ENCODE measurements at places on chromosomes 7 and 10.

DNA sequence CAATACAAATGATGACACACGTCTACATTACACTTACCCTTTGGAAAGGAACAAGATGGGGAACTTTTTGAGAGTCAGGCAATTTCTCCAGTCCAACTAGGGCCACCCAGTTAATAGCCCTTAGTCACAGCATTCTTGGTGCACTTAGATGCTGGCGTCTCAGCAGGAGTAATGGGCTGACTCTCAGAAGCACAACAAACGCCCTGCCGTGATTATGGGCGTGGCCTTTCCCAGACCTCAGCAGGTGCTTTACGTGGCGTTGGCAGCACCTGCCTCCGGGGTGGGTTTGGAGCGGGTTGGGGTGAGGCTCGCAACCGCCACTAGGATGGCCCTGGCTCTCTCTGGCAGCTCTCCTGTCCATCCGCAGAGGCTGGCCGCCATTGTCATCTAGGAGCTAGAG, 147.6 kb upstream of the SHH start:
- no peak for DNase-seq

GRCh38 chr7:64656489-64656888, 9.4 kb upstream of the ZNF107 start:
- no peak for DNase-seq

GRCh38 chr10:12750526-12751201, 250.8 kb downstream of the CCDC3 start:
- no peak for DNase-seq

GRCh38 chr10:87771871-87772500, 46.0 kb downstream of the ATAD1 start:
- DNase-seq: no peak

GRCh38 chr7:23938937-23939552, 229.0 kb downstream of the STK31 start:
- DNase-seq: no peak

GRCh38 chr7:3013975-3014792, 29.5 kb downstream of the CARD11 start:
- DNase-seq: no peak

DNA sequence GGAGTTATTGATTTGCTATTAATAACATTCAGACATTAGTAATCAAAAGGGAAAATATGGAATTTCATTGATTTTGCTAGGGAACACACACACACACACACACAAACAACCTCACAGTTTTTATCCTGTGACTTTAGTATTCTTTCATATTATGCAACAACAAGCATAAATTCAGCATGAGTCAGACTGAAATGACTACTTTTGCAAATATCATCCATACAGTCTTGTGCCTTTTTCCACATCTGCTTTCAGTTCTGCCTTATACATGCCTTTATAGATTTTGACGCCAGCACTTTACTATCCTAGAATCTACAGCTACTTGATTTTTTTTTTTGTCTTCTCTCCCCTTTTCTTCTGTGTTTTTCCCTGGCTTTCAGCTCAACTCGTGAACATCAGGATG, 975.8 kb upstream of the LRRTM3 start:
- no peak for DNase-seq

- DNase-seq: no peak
Measured at GRCh38 chr10:79155301-79156081, 86.7 kb downstream of the ZMIZ1 start.

DNA sequence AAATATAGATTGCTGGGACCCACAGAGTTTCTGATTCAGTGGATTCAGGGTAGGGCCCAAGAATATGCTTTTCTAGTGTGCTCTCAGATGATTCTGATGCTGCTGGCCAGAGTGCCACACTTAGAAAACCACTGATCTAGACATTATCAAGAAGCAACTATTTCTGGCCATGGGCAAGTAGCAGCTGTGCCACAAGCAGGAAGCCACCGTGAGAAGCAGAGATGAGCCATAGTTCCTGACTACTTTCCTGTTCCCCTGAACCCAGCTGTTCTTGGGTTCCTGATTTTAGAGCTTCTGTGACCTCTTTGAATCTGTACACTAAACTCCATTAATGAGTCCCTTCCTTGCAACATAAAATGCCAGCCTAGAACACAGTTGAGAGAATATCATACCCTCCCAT, 38.1 kb upstream of the PIK3AP1 start:
- DNase-seq: no peak

- DNase-seq: no peak
Measured at GRCh38 chr10:71274901-71275796, 43.9 kb upstream of the SLC29A3 start.

DNA sequence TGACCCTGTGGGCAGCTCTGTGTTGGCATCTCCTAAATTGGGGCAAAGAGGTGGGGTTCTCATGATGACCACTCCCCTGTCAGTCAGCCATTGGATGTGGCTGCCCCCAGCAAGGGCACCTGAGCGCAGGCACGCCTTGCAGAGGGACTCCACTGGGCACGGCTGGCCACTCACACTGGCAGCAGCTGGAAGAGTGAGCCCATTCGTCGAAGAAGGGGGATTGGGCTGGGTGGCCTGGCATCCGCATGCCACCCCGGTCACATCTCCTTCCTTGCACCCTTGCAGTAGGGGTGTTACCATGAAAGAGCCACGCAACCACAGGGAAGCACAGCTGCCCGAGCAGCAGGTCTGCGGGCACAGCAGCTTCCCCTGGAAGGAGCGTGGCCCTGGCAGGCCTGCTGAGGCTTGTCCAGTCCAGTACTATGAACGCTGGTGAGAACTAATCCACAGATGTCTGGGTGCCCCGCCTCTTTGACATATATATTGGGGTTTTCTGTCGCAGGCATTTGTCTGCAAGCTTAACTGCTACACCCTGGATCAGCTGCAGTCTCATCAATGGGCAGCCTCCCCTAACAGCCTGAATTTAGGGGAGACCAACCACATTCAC, 25.7 kb upstream of the GRB10 start:
- no peak for DNase-seq

DNA sequence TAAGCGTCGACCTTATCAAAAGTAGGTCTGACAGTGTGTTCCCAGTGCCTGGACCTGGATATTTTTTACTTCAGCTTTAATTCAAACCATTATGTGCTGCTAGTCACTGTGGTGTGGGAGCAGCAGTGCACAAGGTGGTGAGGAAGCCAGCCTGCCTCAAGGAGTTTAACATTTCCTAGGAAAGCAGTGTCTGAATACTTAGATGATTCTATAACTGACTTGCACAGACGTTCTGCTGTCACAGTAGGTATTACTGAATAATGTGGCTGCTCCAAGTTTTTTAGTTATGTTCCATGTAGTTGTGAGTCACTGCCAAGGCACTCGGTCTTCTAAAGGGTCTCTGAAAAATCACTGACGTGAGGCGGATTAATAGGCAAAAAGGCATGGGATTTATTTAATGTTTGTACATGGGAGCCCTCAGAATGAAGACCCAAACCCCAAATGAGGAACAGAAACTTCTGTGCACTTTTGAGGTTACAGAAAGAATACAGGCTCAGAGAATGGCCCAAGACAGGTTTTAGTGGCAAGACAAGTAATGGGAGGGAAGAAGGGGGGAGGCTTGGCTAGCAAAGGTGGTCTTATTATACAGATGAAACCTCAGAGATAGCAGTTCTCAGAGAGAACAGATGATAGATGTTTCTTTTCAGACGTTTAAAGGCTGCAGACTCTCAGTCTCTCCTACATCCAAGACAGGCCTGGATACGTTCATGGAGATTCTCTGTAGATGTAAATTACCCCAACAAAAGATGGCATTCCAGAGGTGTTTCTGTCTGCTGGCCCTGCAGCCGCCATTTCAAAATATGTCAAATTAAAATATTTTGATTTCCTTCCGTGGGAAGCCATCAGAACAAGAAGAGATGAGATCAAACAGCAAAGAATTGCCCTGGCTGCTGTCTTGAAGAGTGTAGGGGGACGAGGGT, 209.3 kb downstream of the SDK1 start:
- DNase-seq: no peak

GRCh38 chr7:157544226-157544625, 207.4 kb downstream of the DNAJB6 start:
- no peak for DNase-seq

DNA sequence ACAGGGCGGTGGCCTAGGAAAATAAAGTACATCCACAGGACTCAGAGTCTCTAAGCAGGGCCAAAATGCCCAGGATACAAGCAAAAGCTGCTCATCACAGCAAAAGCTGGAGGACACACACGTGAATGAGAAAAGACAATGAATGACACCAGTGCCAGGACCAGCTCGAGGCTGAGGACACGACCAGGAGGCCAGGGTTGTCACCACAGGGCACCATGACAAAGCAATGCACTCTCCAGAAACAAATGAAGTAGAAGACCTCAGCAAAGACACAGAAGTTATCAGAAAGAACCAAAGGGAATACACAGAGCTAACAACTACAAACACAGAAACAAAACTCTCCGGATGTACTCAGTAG, 92.1 kb downstream of the FOXL3 start:
- DNase-seq: no peak

DNA sequence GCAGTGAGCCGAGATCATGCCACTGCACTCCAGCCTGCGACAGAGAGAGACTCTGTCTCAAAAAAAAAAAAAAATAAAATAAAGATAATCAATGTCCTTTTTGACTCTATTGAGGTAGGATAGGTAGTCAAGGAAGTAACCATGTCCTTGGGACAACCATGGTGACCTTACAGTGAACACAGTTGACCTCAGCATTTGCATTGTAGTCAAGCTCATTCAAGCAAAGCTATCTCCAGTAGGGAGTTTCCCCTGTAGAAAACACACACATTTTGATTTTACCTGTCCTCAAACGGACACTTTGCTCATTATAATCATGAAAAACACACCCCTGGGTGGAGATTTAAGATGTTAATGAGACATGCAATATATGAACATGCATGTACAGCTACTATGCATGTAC, 171.7 kb downstream of the KIF20B start:
- DNase-seq: no peak

DNA sequence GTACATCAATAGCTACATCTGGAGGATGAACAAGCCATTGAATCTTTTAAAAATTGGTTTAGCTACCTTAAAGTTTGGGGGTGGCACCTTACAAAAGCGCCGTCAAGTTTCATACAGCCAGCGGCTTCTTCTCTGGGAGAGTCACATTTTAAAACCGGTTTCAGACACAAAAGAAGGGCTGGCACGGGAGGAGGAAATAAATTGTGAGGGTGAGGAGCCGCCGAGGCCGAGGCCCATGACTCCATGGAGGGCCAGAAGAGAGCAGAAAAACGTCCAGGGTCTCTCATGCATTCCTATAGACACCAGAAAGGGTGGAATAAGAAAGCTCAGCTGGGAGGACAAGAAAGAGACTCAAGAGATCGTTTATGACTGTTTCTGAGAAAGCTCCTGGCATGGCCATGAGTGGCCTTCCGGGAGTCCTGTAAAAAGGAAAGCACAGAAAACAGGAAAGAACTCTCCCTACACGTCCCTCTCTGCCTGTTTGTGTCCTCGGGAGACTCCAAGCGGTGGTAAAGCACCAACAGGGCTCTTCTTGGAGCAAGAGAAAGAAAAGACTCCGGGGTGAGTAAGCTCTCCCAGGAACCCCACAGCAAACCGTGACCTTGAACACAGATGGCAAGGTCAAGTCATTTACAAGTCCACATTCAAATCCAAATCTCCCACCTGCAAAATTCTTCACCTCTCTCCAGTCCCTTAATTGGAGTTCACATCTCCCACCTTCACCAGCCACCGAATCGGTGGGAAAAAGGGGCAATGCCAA, 1.8 kb downstream of the FRAT2 start:
- DNase-seq: no peak

- no peak for DNase-seq
Measured at GRCh38 chr10:98910048-98910447, 325.6 kb downstream of the HPSE2 start.

All from NCI-H2029 treated with DMSO at 0.1 percent for 48 hours (cell line).